ENCODE measurements at places on chromosomes 7 and 10. TPM values are rescaled to one million over a fixed set of nuclear protein-coding genes. Genes with fewer than 3 reads are reported as not detected.
A peak's percentile ranks its signal among the peaks of the same experiment; 100 is the strongest.

DNA sequence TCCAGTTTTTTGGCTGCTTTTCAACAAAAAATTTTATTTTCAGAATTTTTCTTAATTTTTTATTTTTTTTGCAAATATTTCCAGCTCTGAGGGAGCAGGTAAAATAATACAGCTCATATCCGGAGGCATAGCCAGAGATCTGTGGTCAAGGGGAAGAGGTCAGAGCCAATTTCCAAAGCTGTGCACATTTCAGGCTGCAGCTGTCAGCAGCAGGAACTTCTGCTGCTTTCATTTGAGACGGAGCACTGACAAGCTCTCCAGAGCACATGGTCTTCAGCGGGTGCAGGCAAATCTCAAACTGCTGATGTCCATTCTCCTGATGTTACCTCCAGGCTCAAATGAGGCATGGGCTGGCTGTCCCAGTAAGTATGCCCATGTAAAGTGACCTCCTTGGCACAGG lies 31.1 kb downstream of the SLC26A4 start:
- H3K4me1 ChIP-seq: peaks cover 3% of the 10 kb centered on the region
- H3K36me3 ChIP-seq: no peaks in the 10 kb centered on the region
- no peak for DNase-seq
- no peak overlapping the region for H3K27ac ChIP-seq
- H3K4me3 ChIP-seq: no peak overlapping the region

- no peaks in the 10 kb centered on the region for H3K36me3 ChIP-seq
- no peaks in the 10 kb centered on the region for H3K4me1 ChIP-seq
- no peak for DNase-seq
- no peak overlapping the region for H3K27ac ChIP-seq
These were observed 351.2 kb downstream of the GFRA1 start for GRCh38 chr10:115921795-115922194.

DNA sequence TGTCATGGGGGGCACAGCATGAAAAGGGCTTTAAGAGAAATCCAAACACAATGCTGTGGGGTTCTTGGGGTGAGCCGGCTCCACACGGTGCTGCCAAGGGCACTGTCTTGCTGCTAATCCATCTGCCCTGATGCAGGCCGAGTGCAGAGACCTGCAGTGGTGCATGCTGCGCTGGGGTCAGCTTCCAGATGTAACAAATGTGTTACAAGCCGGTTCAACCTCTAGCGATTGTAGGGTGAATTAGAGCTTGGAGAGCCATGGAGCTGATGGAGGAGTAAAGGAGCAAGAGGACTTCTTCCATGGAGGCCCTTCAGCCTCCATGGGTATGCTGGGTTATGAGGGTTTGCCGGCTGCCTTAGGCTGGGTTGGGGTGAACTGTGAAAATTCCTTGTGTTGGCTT lies 402.3 kb downstream of the TYW1 start:
- H3K27ac ChIP-seq: no peak overlapping the region
- no peaks in the 10 kb centered on the region for H3K4me1 ChIP-seq
- DNase-seq: no peak
- no peak overlapping the region for H3K4me3 ChIP-seq

- no peak overlapping the region for H3K27ac ChIP-seq
- no peaks in the 10 kb centered on the region for H3K36me3 ChIP-seq
These were observed 96.8 kb upstream of the AGR3 start for GRCh38 chr7:16978358-16979244.

- no peaks in the 10 kb centered on the region for H3K27me3 ChIP-seq
- H3K4me3 ChIP-seq: no peak overlapping the region
- no peaks in the 10 kb centered on the region for H3K4me1 ChIP-seq
- no peak overlapping the region for H3K27ac ChIP-seq
These were observed 99.0 kb downstream of the KIAA1217 start for GRCh38 chr10:24307696-24308485.

DNA sequence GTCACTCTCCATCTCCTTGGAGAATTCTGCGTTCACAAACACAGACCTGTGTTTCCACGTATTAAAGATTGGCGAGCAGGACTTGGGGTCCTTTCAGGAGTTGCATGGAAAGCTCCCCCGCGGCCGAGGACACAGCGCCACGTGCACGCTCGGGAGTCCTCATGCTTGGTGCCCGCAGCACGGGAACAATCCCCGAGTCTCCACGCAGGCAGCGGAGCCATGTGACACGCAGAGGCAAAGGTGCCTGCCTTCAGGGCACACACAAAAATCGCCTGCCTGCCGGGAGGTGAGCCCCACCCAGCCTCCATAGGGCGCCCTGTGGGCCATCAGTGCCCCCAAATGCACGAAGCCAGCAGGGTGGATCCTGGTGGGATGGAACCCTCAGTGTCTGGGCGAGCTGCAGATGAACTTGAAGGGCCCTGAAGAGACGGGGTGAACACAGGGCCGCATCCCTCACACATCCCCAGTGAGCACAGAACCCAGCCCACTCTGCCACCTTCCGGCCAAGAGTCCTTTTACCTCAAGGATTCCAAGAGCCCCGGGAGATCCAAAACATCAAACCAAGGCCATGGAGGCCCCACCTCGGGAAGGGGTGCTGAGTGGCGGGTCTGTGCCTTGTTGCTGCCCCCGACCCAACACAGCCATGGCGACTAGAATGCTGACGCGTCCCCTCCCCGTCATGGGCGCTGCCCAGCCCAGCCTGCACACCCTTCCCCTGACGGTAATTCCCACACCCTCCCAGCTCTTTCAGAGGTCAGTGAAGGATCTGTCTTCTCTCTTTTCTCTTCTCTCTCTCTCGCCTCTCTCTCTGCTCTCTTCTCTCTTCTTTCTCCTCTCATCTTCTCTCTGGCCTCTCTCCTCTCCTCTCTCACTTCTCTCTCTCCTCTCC lies 55.9 kb downstream of the CFAP46 start:
- H3K27me3 ChIP-seq: no peaks in the 10 kb centered on the region
- DNase-seq: no peak
- no peak overlapping the region for H3K4me3 ChIP-seq
- no peaks in the 10 kb centered on the region for H3K4me1 ChIP-seq
- H3K27ac ChIP-seq: no peak overlapping the region
- no peaks in the 10 kb centered on the region for H3K36me3 ChIP-seq

GRCh38 chr10:21728618-21729017 lies 194.6 kb downstream of the MLLT10 start:
- no peak for DNase-seq
- no peaks in the 10 kb centered on the region for H3K27me3 ChIP-seq
- H3K27ac ChIP-seq: no peak overlapping the region
- peaks cover 44% of the 10 kb centered on the region for H3K4me1 ChIP-seq
- peaks cover 31% of the 10 kb centered on the region for H3K36me3 ChIP-seq

DNA sequence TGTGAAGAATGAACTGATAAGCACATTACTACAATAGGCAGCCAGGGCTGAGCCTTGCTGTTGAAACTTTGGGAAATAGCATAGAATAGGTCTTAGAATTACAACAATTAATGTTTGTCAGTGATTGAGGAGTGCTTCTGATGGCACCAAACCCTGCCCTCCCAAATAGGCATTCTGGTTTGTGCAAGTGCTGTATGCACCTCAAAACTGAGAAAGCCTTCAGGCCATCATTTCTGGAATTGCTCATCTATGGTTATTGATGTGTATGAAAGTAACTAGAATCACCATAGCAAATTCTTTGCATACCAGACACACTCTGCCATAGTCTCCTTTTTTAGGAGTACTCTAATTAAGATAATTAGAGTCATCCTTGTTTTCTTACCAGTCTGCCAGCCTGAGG lies 585.0 kb upstream of the MBL2 start:
- H3K4me3 ChIP-seq: no peak overlapping the region
- no peaks in the 10 kb centered on the region for H3K27me3 ChIP-seq
- no peaks in the 10 kb centered on the region for H3K36me3 ChIP-seq
- H3K4me1 ChIP-seq: no peaks in the 10 kb centered on the region
- H3K27ac ChIP-seq: no peak overlapping the region

DNA sequence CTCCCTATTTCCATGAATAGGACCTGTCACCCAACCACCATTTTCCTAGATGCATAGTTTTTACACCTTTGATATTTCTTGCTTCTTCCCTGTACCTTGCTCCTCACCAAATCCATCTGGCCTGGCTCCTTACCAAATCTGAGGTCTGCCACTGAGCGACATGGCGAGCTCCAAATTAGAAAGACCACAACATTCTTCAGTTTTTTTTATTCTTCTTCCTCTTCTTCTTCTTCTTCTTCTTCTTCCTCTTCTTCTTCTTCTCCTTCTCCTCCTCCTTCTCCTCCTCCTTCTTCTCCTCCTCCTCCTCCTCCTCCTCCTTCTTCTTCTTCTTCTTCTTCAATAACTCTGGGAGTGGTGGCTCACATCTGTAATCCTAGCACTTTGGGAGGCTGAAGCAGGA lies 7.1 kb downstream of the CPED1 start:
- H3K36me3 ChIP-seq: no peaks in the 10 kb centered on the region
- peaks cover 28% of the 10 kb centered on the region for H3K27me3 ChIP-seq
- DNase-seq: no peak
- H3K4me3 ChIP-seq: no peak overlapping the region
- H3K27ac ChIP-seq: no peak overlapping the region

GRCh38 chr10:96588060-96588554 lies 1.3 kb upstream of the TM9SF3 start:
- H3K4me3 ChIP-seq: no peak overlapping the region
- H3K27ac ChIP-seq: no peak overlapping the region
- H3K4me1 ChIP-seq: peaks cover 29% of the 10 kb centered on the region
- H3K36me3 ChIP-seq: peaks cover 6% of the 10 kb centered on the region
- no peak for DNase-seq
- H3K27me3 ChIP-seq: peaks cover 4% of the 10 kb centered on the region

GRCh38 chr10:118501637-118502440 lies 93.6 kb downstream of the PRLHR start:
- peaks cover 2% of the 10 kb centered on the region for H3K4me1 ChIP-seq
- no peaks in the 10 kb centered on the region for H3K36me3 ChIP-seq
- no peak overlapping the region for H3K27ac ChIP-seq
- no peak for DNase-seq
- H3K4me3 ChIP-seq: no peak overlapping the region

DNA sequence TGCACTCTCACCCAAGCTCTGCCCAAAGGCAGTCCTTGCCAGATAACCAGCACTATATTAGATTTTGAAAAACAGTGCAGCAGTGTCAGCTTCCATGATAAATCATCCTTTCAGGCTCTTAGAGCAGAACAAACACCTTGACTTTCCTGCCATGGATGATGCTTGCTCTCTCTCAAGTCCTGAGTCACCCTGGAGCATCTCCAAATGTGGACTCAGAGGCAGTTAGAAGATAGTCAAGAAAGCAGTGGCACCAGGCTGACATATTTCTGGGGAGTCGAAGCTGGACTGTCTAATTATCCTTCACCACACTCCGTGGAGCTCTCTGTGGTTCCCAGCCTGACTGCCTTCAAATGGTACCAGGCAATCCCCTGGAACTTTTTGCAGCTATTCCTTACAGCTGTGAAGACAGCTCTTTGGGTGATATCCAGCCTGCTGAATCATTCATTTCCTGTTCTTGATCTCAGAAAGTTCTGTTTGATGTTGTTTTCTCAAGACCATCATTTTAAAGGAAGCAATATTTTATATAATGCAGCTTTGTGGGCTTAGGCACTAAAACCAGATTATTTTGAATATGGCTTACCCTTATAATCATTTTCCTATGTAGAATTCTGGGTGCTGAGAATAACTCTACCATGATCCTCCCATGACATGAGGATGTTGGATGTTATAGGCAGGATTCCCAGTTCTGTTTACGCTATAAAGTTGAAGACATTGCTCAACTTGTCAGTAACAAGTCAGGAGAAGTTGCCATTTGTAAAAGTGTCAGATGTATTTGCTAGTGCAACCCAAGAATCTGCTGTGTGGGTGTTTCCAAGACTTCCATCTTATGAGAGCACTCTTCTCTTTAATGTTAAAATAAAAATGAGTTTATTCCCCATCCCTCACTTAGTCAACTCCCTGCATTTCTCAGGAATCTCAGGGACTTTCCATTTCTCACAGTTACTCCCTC lies 233.8 kb downstream of the C7orf25 start:
- peaks cover 2% of the 10 kb centered on the region for H3K27me3 ChIP-seq
- DNase-seq: no peak
- H3K27ac ChIP-seq: no peak overlapping the region
- no peaks in the 10 kb centered on the region for H3K4me1 ChIP-seq
- H3K4me3 ChIP-seq: no peak overlapping the region

DNA sequence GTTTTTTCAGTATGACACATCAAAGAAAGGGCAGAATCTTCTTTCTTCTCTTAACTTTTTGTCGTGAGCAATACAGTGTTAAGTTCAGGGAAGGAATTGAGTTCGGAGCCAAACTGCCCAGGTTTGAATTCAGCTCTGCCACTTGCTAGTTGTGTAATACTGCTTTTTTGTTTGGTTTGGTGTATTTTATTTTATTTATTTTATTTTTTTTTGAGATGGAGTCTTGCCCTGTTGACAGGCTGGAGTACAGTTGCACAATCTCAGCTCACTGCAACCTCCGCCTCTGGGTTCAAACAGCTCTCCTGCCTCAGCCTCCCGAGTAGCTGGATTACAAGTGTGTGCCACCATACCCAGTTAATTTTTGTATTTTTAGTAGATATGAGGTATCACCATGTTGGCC lies 539.8 kb upstream of the GALNT17 start:
- no peak overlapping the region for H3K4me3 ChIP-seq
- H3K36me3 ChIP-seq: no peaks in the 10 kb centered on the region
- H3K27me3 ChIP-seq: peaks cover 18% of the 10 kb centered on the region
- no peak for DNase-seq
- peaks cover 4% of the 10 kb centered on the region for H3K4me1 ChIP-seq

DNA sequence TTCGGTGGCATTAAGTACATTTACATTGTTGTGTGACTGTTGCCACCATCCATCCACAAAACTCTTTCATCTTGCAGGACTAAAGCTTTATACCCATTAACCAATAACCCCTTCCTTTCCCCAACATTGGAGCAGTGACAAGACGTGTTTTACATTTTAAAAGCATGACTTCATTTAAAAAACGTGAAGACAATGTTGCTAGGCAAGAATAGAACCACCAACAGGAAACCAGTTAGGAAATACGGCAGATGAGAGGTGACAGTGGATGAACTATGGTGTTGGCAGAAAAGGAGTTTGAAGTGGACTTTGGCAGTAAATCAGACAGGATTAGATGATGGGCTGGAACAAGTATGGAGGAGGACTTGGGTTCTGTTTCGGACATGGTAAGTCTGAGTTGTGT lies 17.0 kb downstream of the TMEM236 start:
- no peak for DNase-seq
- H3K27me3 ChIP-seq: peaks cover 5% of the 10 kb centered on the region
- no peak overlapping the region for H3K4me3 ChIP-seq

- H3K4me3 ChIP-seq: peak overlapping the region; percentile 68
- DNase-seq: peak; percentile 50
- peaks cover 60% of the 10 kb centered on the region for H3K36me3 ChIP-seq
- H3K27me3 ChIP-seq: no peaks in the 10 kb centered on the region
- H3K4me1 ChIP-seq: peaks cover 24% of the 10 kb centered on the region
These were observed 47.3 kb downstream of the CDCA7L start for GRCh38 chr7:21898265-21898930.

GRCh38 chr7:23380961-23381360 lies 81.8 kb downstream of the MALSU1 start:
- H3K4me3 ChIP-seq: no peak overlapping the region
- no peak overlapping the region for H3K27ac ChIP-seq
- H3K27me3 ChIP-seq: no peaks in the 10 kb centered on the region
- H3K4me1 ChIP-seq: peaks cover 9% of the 10 kb centered on the region

Gene PRF1
- total RNA-seq: 116 TPM

Gene SEMA3C
- total RNA-seq: not detected

Gene SRRT
- 280 TPM for total RNA-seq

Gene PTPRE
- 25.6 TPM for total RNA-seq

Gene TMEM176A
- not detected for total RNA-seq
